ENCODE measurements at places on chromosomes 4 and X. TPM values are rescaled to one million over a fixed set of nuclear protein-coding genes. Genes with fewer than 3 reads are reported as not detected.

Gene N4BP2
- 5.7 TPM for total RNA-seq

Gene VCX3A
- total RNA-seq: not detected

Gene CENPI
- total RNA-seq: 30.7 TPM

Gene ARL9
- total RNA-seq: under 0.01 TPM

Gene CT47B1
- total RNA-seq: not detected

Gene KIT
- total RNA-seq: 0.78 TPM

Gene RAB41
- not detected for total RNA-seq

Gene GPR101
- not detected for total RNA-seq

Gene ZFP92
- total RNA-seq: under 0.01 TPM

Gene CLTRN
- 0.20 TPM for total RNA-seq

Gene FATE1
- not detected for total RNA-seq

Gene NKX1-1
- total RNA-seq: not detected

Gene ADAM29
- total RNA-seq: not detected

Gene MAGEA2B
- total RNA-seq: not detected

Gene NEIL3
- 10.8 TPM for total RNA-seq

Gene ESX1
- not detected for total RNA-seq

Gene CXXC4
- not detected for total RNA-seq

Gene TCEAL5
- under 0.01 TPM for total RNA-seq

Gene GABRB1
- not detected for total RNA-seq

Gene WWC2
- total RNA-seq: 13.6 TPM

Gene MSANTD1
- 0.37 TPM for total RNA-seq

Gene COL4A5
- 18.0 TPM for total RNA-seq

Gene SULT1B1
- 10.6 TPM for total RNA-seq

Gene CT45A3
- total RNA-seq: not detected

Gene NDP
- total RNA-seq: 2.2 TPM

Gene CTSO
- 3.7 TPM for total RNA-seq

Gene DSPP
- not detected for total RNA-seq

Gene ITIH6
- total RNA-seq: not detected

Gene ASB9
- total RNA-seq: 2.2 TPM

Gene ADGRG4
- not detected for total RNA-seq

All from subcutaneous preadipocyte (primary cell).